ENCODE measurements at places on chromosomes 7 and 10. TPM values are rescaled to one million over a fixed set of nuclear protein-coding genes. Genes with fewer than 3 reads are reported as not detected.

OR6V1 gene
- not detected for total RNA-seq

SYCE1 gene
- total RNA-seq = not detected

DNA sequence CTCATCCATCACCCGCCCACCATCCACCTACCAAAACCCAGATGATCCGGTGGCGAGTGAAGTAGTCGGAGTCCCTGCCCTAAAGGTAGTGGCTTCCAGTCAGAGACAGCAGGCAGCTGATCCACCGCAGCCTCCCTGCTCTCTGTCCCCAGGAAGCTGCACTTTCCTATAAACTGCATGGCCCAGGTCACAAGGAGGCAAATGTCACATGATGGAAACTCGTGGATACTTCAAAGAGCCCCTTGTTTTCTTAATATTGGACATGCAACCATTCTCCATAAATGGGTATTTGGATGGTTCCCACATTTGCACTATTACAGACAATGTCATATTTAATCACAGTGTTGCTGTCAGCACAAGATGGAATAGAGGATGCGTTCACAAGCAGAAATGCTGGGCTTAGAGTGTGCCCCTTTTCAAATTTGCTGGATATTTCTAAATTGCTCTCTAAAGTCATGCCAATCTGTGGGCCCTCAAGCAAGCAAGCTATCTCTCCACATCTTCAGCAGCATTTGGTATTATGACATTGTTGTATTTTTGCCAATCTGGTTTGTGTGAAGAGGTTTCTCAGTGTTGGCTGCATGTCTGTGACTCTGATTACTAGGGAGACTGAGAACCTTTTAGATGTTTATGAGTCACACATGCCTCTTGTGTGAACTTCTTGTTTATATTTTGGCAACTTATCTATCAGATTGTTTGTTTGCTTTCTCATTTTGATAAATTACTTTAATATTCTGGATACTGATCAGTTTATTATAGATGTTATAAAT is 822.0 kb downstream of the TNS3 start:
- DNase-seq = no peak

DNA sequence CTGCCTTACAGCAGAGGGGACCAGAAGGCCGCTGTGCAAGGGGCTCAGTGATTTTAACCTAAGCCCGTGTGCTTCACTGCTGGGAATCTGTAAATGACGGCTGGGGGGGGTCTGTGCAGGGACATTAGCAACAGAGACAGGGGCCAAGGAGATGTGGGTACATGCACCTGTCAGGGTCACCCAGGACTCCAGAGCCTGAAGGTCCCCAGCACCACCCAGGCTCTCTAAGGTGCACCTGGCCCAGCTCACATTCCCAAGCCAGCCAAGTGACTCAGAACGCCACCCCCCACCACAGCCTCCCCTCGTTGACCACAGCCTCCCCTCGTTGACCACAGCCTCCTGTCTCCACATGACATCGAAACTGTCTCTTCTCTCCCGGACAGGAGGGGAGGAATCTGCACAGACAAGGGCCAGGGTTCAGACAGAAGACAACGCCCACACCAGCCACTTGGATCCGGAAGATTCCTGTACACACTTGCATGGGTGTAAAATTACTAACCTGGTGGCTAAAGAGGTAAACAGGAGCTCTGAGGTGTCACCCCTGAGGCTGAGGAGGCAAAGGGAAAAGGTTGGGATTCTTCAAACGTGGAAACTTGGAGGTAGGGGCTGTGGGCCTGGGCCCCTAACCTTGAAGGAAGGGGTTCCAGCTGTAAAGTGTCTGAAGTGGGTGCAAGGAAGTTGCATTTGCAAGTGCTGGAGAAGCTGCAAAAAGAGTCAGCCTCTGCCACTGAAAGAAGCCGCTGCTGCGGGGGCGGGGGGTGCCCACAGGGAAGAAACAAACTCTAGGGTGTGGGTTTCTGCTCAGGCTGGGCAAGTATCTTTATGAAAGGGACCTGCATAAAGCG is 27.0 kb downstream of the CALML3 start:
- DNase-seq = no peak

- DNase-seq = no peak
Observed at GRCh38 chr7:47619806-47620205, 37.9 kb upstream of the TNS3 start.

FAM149B1 gene
- 13.6 TPM for total RNA-seq

GRCh38 chr10:119323085-119324016 is 116.0 kb downstream of the GRK5 start:
- DNase-seq = no peak

DNA sequence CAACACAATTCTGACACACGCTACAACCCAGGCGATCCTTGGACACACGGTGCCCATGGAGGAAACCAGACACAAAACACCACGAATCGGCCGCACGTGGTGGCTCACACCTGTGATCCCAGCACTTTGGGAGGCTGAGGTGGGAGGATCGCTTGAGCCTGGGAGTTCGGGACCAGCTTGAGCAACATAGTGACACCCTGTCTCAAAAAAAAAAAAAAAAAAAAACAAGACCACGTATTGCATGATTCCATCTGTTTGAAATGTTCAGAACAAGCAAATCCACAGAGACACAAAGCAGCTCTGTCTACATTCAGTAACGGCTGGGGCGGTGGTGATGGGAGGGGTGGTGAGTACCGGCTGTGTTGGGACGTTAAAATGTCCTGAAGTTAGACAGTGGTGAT is 25.2 kb downstream of the ADAP1 start:
- no peak for DNase-seq

GRCh38 chr10:62075912-62076311 is 174.4 kb downstream of the ARID5B start:
- no peak for DNase-seq

GRCh38 chr7:3338161-3338560 is 37.1 kb downstream of the SDK1 start:
- DNase-seq = no peak
